ENCODE measurements at places on chromosomes 11 and 22. TPM values are rescaled to one million over a fixed set of nuclear protein-coding genes. Genes with fewer than 3 reads are reported as not detected.

ADM2 gene
- 5.7 TPM for total RNA-seq

TCN1 gene
- 3.0 TPM for total RNA-seq

PKNOX2 gene
- total RNA-seq, result 9.3 TPM

CARD18 gene
- not detected for total RNA-seq

APOA1 gene
- 1.2 TPM for total RNA-seq

EFCAB6 gene
- total RNA-seq, result 15.4 TPM

MYOD1 gene
- not detected for total RNA-seq

F2 gene
- total RNA-seq, result 0.40 TPM

ARRB1 gene
- total RNA-seq, result 145 TPM

NPAS4 gene
- 0.09 TPM for total RNA-seq

OR4A15 gene
- not detected for total RNA-seq

OR10S1 gene
- not detected for total RNA-seq

LMNTD2 gene
- total RNA-seq, result 3.0 TPM

DNA sequence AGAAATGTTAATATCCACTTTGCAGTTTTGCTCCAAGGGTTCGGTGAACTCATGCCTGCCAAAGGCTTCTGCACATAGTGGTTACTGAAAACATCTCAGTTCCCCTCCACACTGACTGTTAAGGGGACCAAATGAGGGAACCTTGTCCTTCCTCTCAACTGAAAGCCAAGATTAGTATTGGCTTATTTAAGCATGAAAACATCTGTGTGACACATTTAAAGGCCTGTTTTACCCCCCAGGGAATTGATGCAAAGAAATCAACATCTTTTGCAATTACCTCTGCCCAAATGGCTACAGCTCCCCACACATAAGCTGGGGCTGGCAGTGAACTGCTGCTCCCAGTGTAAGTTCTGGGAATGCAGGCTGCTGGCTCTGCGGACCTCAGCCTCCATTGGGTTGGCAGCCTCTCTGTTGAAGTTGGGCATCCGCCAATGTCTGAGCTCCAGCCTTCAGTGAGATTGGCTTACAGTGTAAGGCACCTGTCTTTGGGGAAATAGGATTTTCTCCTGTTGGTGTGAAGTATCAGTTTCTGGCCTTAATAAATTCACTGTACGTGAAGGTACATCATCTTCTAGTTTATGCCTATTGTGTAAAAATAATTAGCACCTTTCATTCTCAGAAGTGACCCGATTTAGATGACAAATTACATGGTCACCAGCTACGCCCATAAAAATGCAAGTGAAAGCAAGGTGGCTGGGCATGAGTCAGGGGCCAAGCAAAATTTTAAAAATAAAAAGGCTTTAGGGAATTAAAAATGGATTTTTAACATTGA, 213.4 kb upstream of the SYN3 start:
- DNase-seq, result no peak

GRCh38 chr11:1442163-1442562, 44.4 kb downstream of the MOB2 start:
- no peak for DNase-seq

DNA sequence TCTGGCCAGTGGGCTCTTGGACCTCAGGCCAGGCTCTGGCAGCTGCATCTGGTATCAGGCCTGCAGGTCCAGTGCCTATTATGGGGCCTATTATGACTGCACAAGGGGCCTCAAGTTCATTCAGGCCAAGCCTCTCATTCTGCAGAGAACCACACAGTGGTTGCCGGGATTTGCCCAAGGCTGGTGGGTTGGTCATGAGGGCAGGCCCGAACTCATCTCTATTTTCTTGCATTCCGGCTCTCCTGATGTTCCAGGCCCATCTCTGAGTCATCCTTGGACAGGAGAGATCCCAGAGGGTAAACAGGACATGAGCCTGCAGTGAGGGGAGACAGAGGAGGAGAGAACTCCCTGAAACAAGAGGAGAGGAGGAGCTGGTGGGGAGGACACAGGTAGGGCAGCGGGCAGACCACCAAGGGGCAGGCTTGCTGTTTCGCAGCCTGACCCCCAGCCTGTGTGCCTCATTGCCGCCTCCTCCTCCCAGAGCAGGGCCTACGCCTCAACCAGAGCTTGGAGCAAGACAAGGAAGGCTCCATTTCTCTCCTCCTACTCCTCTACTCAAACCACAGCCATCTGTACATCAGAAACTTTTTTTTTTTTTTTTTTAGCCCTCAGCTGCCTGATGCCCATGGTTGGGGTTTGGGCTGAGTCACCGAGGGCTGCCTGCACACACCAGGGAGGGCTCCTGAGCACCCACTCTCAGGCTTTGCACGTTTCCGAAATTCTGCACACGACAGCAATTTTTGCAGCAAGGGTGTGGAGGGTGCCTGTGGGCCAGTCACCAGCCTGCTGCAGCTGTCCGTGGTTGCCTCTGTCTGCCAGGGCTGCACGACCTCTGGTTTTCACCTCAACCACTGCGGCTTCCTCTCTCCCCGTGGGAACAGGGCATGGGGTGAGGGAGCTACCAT, 12.7 kb upstream of the TREH start:
- no peak for DNase-seq

DNA sequence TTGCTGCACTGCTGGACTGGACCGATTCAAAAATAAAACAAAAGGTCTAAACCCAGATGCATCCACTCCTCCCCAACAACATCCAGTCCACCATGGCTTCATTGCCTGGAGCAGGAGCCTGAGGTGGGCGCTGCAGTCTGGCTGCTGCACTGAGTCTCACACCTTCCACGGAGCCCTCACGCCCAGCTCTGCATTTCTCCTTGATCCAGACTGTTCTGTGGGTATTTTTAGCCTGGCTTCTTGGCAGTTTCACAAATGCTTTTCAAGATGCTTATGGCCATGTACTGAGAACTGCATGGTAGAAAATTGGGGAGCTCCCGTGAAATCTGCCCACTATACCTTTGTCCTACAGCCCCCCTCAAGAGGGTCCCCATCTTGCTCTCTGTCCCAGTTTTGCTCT, 53.3 kb upstream of the JAM3 start:
- no peak for DNase-seq

- DNase-seq, result no peak
Observed at GRCh38 chr11:26579683-26580082, 7.6 kb upstream of the MUC15 start.

DNA sequence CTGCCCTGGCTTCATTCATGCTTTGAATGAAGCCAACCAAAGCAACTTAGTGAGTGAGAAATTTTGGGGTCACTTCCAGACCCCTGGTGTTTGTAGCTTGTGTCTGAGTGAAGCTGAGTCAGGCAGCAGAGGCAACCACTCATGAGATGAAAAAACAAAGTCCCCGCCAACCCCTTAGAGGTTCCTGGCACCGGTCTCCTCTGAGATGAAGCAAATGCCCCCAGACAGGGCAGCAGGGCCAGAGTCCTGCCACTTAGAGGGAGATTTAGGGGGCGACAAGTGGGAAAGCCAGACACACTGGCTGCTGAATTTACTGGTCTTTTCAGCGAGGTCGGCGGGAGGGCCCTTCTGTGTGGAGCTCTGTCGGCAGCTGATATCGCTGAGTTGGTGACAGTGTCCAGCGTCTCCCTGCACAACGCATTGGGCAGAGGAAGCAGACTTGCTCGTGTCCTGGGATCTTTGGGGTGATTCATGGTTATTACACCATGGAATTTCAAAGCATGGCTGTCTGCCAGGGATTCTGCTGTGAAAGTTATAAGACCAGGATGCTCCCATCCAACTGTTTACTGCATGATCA, 482.6 kb downstream of the MIAT start:
- no peak for DNase-seq

GRCh38 chr11:65976216-65977176, 15.0 kb downstream of the SART1 start:
- DNase-seq, result no peak

DNA sequence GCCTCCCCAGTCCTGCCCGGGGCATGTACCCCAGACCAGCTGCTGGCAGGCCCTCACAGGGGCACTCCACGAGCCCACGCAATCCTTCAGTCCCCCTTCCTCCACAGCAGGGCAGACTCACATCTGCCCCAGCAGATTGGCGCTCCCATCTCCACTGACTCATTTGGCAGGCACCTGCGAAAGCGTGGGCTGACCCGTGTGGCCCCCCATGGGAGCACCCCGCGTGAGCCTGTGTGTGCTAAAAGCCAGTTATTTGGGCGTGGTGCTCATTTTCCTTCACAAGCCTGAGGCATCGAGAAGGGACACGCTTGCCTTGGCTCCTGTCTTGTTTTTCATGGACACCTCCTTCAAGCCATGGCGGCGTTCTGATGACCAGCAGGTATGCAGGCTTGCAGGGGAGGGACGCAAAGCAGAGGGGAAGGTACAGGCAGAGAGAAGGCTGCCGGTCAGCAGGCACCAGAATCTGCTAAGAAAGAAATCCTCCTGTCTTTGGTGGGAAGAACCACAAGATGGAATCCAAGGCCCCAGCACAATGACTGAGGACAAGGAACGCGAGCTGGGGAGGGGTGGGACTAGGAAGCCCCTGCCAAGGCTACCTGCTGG, 8.6 kb downstream of the NECTIN1 start:
- DNase-seq, result no peak

DNA sequence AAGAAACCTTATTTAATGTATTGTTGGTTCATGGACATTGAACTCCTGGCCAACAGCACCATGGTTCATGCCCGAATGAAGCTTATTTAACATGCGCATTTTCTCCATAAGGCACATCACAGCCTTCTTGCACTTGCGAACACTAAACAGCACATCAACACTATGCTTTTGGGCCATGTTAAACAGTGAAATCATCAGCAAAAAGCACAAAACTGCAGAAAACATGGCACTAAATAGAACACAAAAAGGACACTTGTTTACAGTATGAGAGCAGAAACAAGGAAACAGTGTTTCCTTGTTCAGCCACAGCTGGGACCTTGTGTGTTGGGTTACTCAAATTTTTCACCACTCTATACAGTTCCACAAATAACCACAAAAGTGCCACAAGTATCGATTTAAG, 122.3 kb downstream of the MSANTD4 start:
- no peak for DNase-seq

DNA sequence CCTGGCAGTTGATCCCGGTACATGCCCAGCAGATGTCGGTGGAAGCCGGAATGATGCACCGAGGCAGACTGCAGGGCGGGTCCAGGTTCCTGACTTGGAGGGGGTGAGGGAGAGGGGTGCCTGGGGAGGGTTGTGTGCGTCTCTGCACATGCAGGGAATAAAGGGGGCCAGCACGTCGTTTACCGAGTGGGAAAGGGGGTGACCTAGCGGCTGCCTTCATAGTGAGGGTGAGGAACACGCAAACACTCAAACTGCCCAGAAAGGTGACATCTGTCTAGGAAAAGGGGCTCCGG, 801.7 kb downstream of the TBC1D22A start:
- DNase-seq, result no peak

GRCh38 chr11:68140496-68141245, 19.5 kb upstream of the CHKA start:
- no peak for DNase-seq

GRCh38 chr11:12721816-12722604, 47.8 kb downstream of the TEAD1 start:
- DNase-seq, result no peak

DNA sequence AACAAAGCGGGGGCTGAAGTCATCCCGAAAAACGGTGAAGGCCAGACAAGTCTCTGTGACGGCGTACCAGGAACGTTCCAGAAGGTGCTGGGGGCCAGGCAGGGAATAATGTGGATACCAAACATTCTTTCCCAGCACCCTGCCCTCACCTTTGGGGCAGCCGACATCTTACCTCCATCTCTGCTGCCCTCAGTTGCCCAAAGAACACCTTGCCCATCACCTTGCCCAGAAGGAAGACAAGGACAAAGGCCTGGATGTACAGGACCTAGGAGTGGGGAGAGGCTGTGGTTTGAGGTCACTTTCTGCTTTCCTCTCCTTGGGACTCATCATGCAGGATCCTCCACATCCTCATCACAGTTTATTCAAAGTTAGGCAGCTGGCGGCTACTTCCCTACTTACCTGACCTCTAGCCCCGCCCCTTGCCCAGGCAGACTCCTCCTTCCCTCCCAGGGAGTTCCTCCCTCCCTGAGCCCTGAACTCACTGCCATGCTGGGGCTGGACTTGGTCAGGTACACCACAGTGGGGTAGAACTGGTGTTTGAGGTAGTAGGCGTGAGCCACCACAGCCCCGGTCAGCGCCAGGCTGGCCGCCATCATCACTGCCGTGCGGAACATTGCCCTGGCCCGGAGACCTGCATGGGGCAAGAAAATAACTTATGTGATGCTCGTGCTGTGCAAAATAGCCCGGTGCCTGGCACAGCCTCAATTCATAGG, 1.2 kb downstream of the SYVN1 start:
- no peak for DNase-seq

DNA sequence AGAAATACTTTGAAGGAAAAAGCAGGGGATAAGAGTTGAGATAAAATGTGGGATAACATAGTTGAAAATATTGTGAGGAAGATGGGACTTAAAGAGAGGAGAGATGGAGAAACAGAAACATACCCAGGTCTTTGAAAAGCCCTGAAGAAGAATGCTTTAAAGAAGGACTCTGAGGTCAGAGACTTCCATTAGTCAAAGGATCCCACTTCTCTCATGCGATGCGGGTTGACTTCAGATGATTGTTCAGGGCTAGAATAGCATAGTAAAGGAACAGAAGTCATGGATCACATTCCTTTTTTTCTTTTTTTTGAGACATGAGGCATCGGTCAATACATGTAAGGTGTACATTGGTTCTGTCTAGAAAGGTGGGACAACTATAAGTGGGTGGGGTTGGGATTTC, 3.5 kb upstream of the JAM3 start:
- no peak for DNase-seq

DNA sequence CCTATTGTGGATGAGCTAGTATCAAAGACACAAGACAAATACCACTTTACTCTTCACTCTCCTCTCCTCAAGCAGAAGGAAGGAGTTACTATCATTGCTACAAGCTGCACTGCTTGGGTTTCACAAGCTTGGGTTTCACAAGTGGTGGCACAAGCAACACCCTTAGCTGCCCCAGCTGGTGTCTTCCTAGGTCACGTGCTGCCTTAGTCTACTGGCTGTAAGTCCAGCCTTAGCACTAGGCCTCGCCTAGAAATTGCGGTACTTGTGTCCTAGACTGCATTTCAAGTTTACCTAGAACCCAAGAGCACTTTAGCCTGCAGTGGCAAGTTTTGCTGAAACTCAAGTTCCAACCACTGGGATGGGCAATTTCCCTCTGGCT, 86.6 kb downstream of the EHF start:
- no peak for DNase-seq

DNA sequence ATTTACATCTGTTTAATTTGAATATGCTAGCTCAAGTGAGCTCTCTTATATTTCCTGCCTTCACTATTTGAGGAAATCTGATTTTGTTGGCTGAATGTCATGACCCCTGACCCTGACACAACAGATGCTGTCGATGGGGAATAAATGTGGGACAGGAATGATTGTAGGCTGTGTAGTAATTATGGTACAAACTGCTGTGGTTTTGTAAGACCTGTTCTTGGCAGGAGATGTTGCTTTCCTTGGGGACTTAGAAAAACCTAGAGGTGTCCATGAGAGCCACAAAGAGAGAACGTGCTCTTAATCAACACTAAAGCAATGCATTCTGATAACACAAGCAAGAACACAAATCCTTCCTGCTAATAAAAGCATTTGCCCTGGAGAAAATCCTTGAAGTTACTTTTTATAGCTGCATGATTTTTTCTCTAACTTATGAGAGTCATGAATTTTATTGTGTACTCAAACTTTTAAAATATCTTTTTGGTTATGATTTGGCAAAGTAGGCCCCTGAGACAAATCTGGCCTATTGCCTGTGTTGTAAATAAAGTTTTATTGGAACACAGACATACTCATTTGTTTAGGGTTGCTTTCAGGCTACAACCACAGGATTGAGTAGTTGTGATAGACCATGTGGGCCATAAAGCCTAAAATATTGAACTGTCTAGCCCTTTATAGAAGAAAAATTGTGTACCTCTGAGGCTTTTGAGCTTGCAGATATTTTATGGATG, 90.2 kb downstream of the DDX10 start:
- no peak for DNase-seq

All from lung (tissue), 17 donors.